ENCODE measurements at places on chromosomes 11 and 22. TPM values are rescaled to one million over a fixed set of nuclear protein-coding genes. Genes with fewer than 3 reads are reported as not detected.

DNA sequence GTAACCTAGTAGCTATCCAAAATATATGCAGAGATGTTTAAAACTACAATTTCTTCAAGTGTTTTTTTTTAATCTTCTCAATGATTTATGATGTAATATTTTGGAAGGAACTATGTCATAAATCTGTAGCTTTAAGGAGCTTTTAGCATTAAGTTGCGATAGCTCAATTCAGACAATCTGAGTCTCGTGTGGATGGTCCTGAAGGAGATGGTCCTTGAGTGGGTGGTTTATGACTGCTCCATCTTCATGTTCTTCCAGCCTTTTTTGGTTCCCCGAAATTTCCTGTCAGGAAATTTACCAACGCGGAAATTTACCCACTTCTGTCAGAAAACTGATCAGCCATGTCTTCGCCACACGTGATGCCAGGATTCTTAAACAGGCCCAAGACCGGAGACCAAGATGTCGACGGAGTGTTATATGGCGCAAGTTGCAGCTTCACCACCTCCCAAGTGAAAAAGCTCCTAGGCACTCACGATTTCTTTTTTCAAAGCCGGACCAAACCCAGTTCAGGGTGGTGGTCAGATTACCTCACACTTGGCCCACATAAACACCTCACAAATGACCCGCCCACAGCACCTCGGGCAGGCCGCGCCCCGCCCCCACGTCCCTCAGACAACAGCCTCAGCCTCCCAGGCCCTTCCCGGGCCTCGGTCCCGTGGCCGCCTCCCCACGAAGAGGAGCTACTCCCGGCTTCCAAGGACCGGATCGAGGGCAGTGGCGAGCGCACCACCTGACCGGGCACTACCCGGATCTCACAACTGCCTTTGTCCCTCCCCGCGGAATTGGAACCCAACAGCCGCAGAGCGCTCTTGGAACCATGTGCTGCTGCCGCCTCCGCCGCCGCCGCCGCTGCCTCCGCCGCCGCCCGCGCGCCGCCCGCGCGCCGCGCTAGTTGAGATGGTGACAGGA lies at the start of gene MORC2:
Gene MORC2, minus strand, starts transcription at position 760 of the 909 bp plus-strand sequence. CDS start 885 bp downstream, outside the sequence.
- no peak for DNase-seq

- DNase-seq, result peak; percentile 27
Observed at GRCh38 chr11:76629853-76630599, 40.5 kb downstream of the LRRC32 start.

DNA sequence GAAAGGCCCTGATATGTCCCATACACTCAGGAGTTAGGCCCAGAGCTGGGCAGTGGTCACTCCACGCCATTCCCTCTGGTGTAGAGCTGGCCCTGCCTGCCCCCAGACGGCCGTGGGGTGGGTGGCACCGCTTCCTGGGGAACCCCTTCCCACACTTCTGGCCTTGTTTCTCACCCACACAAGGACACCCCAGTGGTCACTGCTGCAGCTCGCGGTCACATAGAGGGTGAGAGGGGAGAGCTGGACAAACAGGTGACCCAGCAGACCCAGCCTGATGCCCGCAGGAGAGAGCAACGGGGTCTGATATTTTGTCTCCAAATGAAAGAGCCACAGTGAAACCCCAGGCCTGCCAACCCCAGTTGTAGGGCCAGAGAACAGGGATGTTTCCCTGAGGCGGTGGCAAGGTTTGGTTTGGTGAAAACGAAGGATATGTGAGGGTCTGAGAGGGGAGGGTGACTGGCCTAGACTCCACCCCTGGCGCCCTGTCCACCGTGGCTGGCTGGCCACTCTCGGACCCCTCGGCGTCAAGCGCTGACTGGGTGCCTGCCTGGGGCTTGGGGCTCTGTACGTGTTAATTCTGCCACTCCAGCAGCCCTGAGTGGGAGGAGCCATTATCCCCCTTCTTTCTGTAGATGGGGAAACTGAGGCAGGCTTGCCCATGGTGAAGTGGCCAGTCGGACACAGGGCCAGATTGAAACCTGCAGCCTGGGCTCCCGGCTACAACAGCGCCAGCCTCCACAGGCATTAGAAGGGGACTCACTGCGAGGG lies 71.0 kb upstream of the PPARA start:
- no peak for DNase-seq

DNA sequence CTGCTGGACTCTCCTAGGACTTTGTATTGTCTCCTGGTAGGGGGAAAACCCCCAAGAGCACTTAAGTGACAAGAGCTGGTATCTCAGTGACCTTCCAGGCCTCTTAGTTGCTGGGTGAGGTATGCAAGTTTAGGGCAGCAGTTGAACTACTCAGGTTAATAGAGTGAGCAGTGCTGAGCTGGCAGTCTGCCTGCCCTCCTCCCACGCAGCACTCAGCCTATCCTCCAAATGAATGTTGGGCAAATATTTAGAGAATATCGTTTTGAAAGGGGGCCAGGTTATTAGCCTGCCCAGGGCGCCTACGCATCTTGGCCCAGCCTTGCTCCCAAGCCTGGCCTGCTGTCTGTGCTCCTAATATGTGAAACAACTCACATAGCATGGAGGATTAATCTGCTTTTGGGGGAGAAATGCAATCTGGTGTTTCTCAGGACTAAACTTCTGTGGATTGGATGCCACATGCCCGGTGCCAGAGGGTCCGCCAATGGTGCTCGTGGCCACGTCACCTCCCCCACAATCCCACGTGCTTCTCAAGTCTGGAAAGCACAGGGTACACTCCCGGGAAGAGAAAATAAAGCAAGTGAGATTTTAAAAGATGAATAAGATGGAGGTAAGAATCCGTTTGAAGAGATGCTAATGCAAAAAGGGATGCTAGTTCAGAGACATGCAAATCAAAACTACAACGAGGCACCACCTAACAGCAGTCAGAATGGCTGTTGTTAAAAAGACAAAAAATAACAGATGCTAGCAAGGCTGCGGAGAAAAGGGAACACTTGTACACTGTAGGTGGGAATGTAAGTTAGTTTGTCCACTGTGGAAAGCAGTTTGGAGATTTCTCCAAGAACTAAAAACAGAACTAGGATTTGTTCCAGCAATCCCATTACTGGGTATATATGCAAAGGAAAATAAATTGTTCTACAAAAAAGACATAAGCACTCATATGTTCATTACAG lies 67.7 kb downstream of the SPON1 start:
- DNase-seq, result no peak

DNA sequence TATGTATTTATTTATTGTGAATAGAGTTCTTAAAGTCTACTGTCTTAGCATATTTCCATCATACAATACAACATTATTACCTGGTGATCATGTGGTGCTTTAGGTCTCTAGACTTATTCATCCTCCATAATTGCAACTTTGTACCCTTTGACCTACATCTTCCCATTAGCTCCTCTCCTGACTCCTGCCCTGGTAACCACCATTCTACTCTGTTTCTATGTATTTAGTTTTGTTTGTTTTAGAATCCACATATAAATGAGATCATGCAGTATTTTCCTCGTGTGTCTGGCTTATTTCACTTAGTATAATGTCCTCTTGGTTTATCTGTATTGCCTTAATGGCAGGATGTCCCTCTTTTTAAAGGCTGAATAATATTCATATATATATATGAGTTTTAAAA lies 22.7 kb downstream of the NCAM1 start:
- no peak for DNase-seq

GRCh38 chr22:33726294-33726734 lies 194.0 kb downstream of the LARGE1 start:
- no peak for DNase-seq

DNA sequence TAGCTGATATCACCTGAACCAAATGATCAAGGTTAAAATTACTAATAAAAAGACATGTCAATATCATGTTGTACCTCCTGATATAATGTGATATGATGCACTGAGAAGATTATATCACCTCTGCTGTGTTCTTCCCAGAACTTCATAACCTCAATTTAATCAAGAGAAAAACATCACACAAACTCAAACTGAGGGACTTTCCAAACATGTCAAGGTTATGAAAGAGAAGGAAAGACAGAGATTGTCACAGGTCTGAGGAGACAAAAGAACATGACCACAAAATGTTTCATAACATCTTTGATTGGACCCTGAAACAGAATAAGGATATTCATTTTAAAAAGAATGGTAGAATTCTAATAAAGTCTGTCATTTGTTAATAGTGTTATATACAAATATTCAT lies 43.0 kb upstream of the CFAP300 start:
- DNase-seq, result no peak

- no peak for DNase-seq
Observed at GRCh38 chr22:22974795-22975580, 87.4 kb downstream of the IGLL5 start.

DNA sequence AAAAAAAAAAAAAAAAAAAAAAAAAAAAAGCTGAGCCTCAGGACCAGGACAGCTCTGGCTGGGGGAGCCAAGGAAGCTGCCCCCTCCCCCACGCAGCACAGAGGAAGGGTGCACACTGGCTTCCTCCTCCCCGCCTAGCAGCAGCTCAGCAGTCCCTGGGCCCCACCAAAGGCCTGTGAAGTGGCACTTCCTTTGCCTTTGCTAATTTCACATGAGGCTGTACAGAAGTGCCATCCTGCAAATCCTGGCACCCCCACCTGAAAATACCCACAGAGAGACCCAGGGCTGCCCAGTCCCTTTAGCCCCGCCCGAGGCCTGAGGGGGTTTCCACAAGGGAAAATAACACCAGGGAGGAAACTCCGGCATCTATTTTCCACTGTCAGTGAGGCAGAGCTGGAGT lies 3.9 kb downstream of the RHOG start:
- peak; percentile 73 for DNase-seq

- DNase-seq, result no peak
Observed at GRCh38 chr22:20089977-20090729, 10.1 kb downstream of the DGCR8 start.

DNA sequence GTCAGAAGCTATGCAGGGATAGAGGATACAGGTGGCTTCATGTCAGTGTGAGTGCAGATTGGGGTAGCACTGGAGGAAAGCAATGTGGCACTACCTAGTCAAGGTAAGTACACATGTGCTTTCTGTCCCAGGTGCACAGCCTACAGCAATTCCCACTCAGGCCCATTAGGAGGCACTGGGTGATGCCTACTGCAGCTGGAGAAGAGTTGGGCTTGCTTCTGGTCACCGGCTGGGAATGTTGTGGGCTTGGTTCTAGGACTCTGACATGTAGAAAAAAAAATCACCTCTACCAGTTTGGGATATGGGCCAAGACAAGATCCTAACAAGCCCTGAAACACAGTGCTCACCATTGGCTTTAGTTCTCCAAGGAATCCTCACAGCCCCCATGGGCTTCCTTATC lies 69.7 kb downstream of the TENM4 start:
- DNase-seq, result no peak

DNA sequence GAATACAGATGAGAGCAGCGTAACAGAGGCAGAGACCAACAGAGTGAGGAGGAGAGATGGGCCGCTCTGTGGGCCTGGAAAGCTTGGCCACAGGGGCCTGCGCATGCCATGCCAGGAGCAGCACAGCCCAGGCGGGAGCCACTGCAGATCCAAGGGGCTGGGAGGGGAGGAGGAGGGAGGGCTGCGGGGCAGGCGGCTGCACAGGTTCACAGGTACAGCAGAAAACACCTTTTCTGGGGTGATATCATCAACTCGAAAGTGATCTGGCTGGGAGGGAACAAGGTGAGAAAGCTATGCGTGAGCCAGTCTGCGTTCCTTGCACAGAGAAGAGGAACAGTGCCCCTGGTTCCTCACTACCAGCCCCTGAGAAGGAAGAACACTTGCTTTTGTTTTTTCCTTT lies 14.8 kb downstream of the VPS37C start:
- no peak for DNase-seq

GRCh38 chr11:48101958-48102357 lies 114.7 kb upstream of the OR4B1 start:
- no peak for DNase-seq

GRCh38 chr11:116276051-116277044 lies 496.4 kb downstream of the BUD13 start:
- peak; percentile 90 for DNase-seq

DNA sequence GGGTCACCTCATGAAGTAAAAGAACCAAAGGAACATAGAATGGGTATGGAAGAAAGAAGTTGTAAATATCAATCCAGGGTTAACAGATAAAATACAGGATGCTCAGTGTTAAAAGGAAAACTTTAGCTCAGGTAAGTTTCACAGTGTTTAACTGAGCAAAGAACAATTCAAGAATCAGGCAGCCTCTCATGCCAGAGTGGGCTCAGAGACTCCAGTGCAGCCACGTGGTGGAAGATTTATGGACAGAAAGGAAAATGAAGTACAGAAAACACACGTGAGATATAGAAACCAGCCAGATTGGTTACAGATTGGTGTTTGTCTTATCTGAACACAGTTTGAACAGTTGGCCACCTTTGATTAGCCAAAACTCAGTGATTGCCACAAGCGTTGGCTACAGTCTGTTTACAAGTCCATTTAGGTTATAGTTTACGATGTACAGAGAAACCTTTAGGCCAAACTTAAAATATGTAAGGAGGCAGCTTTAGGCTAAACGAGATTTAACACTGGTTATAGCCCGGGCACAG lies 9.1 kb downstream of the AP5B1 start:
- DNase-seq, result no peak

DNA sequence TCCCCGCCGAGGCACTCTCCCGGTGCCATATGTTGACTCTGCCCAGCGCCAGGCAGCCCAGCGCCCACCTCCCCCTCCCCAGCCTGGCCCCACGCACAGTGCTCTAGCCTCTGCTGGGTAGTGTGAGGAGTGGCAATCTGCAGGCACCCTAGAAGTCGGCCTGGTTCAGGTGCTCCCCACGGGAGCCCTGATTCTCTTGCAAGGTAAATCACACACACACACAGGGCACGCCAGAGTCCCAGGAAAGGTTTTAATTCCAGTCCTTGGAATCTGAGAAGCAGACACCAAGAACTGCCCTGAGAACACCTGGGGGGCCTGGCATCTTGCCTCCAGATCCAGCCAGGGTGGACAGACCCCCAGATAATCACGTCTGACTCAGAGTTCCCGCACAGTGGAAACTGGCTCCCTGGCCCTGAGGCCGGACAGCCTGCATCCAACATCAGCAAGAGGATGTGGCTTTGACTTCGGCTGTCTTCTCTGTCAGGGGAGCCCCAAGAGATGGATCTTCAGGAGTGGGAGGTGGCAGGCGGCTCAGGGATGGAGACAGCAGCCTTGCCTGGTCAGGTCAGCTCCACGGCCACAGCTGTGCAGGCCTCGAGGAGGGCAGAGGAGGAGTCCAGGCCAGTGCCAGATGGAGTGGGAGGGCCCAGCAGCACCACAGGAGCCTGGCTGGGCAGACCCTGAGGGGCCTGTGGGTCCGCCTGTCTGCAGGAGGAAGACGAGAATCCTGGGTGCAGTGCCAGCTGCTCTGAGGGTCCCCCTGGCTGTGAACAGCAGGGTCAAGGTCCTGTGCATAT lies 1.1 kb upstream of the RIN1 start:
- DNase-seq, result no peak

GRCh38 chr11:34002420-34002819 lies 49.1 kb upstream of the CAPRIN1 start:
- DNase-seq, result no peak

GRCh38 chr22:46902436-46902835 lies 140.0 kb downstream of the TBC1D22A start:
- no peak for DNase-seq

GRCh38 chr11:133810766-133811165 lies 34.5 kb downstream of the SPATA19 start:
- DNase-seq, result no peak

Gene CHADL
- 0.11 TPM for total RNA-seq

Gene SMC1B
- 0.62 TPM for total RNA-seq

Gene MS4A14
- not detected for total RNA-seq

Gene SLC16A8
- not detected for total RNA-seq

Gene GRK3
- 8.6 TPM for total RNA-seq

Gene NXPE4
- not detected for total RNA-seq

Gene PLEKHA7
- total RNA-seq, result 8.4 TPM
